ENCODE measurements at places on chromosomes 2 and 18. TPM values are rescaled to one million over a fixed set of nuclear protein-coding genes. Genes with fewer than 3 reads are reported as not detected.

GRCh38 chr2:49903471-49903870 is 749.2 kb upstream of the FSHR start:
- no peak overlapping the region for H3K4me3 ChIP-seq
- DNase-seq = no peak
- H3K27ac ChIP-seq = no peak overlapping the region
- no peaks in the 10 kb centered on the region for H3K36me3 ChIP-seq

GRCh38 chr2:158253170-158253569 is 151.5 kb downstream of the UPP2 start:
- H3K4me1 ChIP-seq = no peaks in the 10 kb centered on the region
- no peak overlapping the region for H3K27ac ChIP-seq
- H3K4me3 ChIP-seq = no peak overlapping the region
- no peaks in the 10 kb centered on the region for H3K36me3 ChIP-seq
- DNase-seq = no peak

MDH1B gene
- total RNA-seq = 1.3 TPM

DNA sequence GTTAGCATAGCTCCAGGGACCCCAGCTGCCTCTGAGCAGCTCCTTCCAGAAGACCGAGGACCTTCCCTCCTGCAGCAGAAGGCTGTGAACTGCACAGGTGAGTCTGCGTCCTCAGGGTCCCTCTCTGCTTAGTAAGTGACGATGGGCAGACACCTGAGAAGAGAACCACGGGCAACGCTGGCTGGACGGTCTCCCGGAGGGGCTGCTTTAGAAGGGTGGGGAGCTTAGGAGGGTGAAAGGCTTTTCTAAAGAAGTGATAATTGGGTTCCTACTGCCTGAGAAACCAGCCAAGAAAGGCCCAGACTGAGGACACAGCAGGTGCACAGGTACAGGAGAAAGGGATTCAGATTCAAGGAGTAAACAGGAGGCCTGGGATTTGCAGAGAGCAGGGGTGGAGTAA is 276.6 kb upstream of the PXDN start:
- no peak for DNase-seq
- no peaks in the 10 kb centered on the region for H3K36me3 ChIP-seq
- H3K4me1 ChIP-seq = no peaks in the 10 kb centered on the region
- no peak overlapping the region for H3K27ac ChIP-seq
- peaks cover 2% of the 10 kb centered on the region for H3K27me3 ChIP-seq

GRCh38 chr2:9311488-9311887 is 104.9 kb downstream of the ASAP2 start:
- H3K4me3 ChIP-seq = no peak overlapping the region
- peaks cover 2% of the 10 kb centered on the region for H3K4me1 ChIP-seq
- DNase-seq = no peak
- no peaks in the 10 kb centered on the region for H3K36me3 ChIP-seq
- no peak overlapping the region for H3K27ac ChIP-seq

DNA sequence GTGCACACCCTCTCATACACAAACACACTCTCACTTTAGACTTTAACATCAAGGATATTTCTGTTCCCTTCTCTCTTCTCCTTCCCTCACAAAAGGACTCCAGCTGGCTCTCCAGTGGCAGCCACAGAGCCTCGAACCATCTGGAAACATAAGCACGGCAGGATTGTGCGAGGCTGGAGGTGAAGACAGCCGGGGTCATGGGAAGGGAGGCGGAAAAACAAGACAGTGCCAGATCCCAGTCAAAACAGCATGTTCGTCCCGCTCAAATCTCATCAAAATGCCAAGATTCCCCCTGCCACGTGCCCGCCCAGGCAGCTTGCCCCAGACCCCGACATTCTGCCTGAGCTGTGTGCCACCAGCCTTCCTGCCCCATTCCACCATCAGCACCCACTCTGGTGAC is 180.3 kb downstream of the ZBTB7C start:
- no peak overlapping the region for H3K4me3 ChIP-seq
- H3K36me3 ChIP-seq = no peaks in the 10 kb centered on the region
- H3K27me3 ChIP-seq = peaks cover 5% of the 10 kb centered on the region
- H3K27ac ChIP-seq = no peak overlapping the region
- no peak for DNase-seq

All from activated CD4-positive, alpha-beta T cell treated with anti-CD3 and anti-CD28 coated beads for 36 hours (primary cell).